ENCODE measurements at places on chromosomes 6 and 20. TPM values are rescaled to one million over a fixed set of nuclear protein-coding genes. Genes with fewer than 3 reads are reported as not detected.

Gene LINC00237
- polyA plus RNA-seq, result not detected

Gene DYNLT2
- polyA plus RNA-seq, result 0.93 TPM

GRCh38 chr6:125357515-125358256 lies 55.9 kb upstream of the HDDC2 start:
- no peaks in the 10 kb centered on the region for H3K36me3 ChIP-seq
- H3K4me1 ChIP-seq, result peaks cover 8% of the 10 kb centered on the region
- peak overlapping the region; percentile 27 for H3K27ac ChIP-seq
- peaks cover 6% of the 10 kb centered on the region for H3K27me3 ChIP-seq

- H3K4me3 ChIP-seq, result peak overlapping the region; percentile 66
- no peak overlapping the region for H3K27ac ChIP-seq
- DNase-seq, result no peak
Observed at GRCh38 chr20:21101453-21101931, 4.7 kb downstream of the LINC00237 start.

GRCh38 chr6:106746652-106747051 lies 117.3 kb downstream of the QRSL1 start:
- H3K27ac ChIP-seq, result no peak overlapping the region
- H3K4me1 ChIP-seq, result peaks cover 6% of the 10 kb centered on the region
- DNase-seq, result no peak
- no peak overlapping the region for H3K4me3 ChIP-seq
- no peaks in the 10 kb centered on the region for H3K36me3 ChIP-seq
- H3K27me3 ChIP-seq, result peaks cover 3% of the 10 kb centered on the region

DNA sequence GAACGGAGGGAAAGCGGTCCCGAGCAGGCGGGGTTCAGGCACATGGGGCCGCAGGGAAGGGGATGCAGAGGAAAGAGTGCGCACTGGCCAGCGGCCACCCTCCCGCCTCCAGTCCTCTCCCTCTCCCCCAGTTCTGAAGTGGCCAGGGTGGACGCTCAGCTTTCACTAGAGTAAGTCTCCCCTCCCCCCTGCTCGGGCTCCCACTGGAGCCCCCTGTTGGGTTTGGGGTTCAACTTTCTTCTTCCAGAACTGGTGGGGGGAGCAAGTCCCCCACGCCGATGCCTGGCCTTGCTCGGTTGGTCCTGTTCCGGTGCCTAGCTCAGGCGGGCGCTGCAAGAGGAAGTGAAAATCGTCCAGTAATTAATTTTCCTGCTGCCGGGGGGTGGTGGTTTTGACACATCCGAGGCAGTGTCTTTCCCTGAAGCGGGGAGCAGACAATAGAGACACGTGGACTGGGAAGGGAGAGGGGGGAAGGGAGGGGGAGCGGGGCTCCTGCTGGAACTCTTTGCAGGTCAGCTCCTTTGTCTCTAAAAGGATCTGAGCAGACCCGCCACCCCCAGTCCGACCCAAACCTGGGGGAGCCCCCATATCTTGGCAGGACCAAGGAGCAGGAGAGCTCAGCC lies 824 bp upstream of the SCRT2 start:
- peaks cover 48% of the 10 kb centered on the region for H3K27me3 ChIP-seq
- H3K4me3 ChIP-seq, result no peak overlapping the region
- no peak overlapping the region for H3K27ac ChIP-seq
- H3K36me3 ChIP-seq, result no peaks in the 10 kb centered on the region
- H3K4me1 ChIP-seq, result peaks cover 14% of the 10 kb centered on the region

- DNase-seq, result no peak
- no peak overlapping the region for H3K27ac ChIP-seq
- H3K27me3 ChIP-seq, result no peaks in the 10 kb centered on the region
Observed at GRCh38 chr6:87837876-87838275, 135.8 kb upstream of the AKIRIN2 start.

DNA sequence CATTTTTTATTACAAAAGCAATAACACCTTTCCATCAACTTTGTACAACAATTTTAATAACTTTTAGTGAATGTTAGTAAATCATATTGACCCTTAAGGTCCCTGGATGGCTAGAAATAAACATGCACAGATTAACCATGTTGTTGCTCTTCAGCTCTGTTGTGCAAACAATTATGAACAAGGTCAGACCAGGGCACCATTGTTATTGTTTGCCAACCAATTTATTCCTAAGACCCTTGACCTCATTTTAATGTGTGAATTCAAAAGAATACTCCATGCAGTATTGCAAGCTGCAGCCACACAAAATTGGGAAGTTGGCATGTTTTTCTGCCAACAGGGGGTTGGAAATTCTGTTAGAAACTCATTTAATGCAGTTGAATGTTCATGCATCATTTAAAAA lies 426.6 kb upstream of the MAP3K7 start:
- no peak for DNase-seq
- no peak overlapping the region for H3K4me3 ChIP-seq
- no peaks in the 10 kb centered on the region for H3K4me1 ChIP-seq
- H3K36me3 ChIP-seq, result no peaks in the 10 kb centered on the region
- no peak overlapping the region for H3K27ac ChIP-seq
- H3K27me3 ChIP-seq, result no peaks in the 10 kb centered on the region
